ENCODE measurements at places on chromosomes 12 and 14.

DNA sequence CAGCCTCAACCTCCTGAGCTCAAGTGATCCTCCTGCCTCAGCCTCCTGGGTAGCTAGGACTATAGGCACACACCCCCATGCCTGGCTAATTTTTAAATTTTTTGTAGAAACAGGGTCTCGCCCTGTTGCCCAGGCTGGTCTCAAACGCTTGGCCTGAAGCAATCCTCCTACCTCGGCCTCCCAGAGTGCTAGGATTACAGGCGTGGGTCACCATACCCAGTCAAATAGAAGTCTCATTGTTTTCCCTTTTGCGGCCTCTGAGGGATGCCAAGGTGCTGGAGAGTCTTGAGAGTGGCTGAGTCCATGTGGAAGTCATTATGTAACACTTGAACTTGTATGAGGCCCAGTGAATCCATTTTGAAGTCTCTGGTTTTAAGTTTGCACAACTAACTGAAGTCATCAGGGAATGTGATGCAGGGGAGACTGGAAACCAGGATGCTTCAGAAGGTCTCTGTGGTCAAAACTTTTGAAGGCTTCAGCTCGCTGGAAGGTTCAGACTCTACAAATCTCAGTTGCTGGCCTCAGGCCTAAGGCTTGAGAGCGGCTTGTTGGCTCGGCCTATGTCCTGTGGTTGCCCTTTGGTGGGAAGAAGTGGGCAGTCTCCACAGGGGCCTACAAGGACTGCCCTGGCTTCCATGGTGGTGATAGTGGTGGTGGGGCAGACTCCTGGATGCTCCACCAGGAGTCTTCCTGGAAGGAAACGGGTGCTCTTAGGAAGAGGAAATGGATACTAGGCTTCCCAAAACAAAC is 29.2 kb downstream of the GALNT16 start:
- DNase-seq: no peak

DNA sequence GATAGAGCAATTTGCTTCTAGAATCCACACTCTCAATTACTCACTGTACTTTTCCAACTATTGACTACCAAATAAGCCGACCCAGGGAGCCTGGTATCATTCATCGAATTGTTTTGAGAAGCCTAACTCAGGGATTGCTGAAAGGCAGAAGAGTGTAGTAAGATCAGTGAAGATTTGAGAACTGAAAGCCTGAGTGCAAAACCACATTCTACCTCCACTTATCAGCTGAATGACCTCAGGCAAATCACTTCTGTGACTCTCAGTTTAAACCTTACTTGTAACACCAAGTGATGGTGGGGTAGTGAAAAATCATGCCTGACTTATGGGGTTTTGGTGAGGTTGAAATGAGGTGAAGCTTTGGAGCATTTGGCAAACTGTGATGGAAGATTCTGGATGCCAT is 126.1 kb upstream of the MAX start:
- no peak for DNase-seq

DNA sequence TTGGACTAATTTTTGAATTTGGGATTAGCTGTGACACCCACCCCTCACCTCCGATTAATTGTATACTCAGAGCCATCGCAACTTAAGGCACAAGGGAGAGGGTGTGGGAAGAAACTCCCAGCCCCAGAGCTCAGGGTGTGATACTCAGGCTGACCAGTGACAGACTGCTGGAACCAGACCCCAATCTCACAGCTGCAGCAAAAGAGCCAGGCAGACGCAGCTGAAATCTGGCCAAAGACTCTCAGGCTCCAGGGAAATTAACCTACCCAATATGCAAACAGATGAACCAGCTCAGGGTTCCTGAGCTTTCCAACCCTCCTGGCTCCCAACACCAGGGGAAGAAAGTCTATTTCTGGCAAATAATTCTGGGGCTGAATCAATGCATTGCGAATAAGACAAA is 30.5 kb downstream of the ANAPC7 start:
- DNase-seq: no peak

DNA sequence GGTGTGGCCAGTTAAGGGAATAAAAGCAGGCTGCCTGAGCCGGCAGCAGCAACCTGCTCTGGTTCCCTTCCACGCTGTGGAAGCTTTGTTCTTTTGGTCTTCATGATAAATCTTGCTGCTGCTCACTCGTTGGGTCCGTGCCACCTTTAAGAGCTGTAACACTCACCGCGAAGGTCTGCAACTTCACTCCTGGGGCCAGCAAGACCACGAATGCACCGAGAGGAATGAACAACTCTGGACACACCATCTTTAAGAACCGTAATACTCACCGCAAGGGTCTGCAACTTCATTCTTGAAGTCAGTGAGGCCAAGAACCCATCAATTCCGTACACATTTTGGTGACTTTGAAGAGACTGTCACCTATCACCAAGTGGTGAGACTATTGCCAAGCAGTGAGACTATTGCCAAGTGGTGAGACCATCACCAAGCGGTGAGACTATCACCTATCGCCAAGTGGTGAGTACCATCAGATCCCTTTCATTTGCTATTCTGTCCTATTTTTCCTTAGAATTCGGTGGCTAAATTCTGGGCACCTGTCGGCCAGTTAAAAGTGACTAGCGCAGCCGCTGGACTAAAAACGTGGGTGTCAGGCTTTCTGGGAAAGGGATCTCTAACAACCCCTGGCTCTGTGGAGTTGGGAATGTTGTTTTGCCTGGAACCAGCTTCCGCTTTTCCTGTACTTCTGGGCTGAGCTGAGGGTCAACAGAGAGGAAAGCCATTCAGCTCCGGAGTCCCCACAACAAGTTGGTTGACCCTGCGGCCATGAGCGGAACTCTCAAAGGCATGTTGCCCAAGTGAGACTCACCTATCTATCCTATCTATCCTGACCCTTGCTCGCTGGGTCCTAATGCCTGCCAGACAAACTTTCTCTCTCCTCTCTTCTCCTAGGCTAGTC is at the start of gene DHRS2:
DHRS2 (plus strand) TSS at position 48 of the 895 bp plus-strand sequence. CDS start 2,501 bp downstream, outside the sequence.
- no peak for DNase-seq

GRCh38 chr12:81819991-81820633 is 61.0 kb upstream of the PPFIA2 start:
- no peak for DNase-seq

DNA sequence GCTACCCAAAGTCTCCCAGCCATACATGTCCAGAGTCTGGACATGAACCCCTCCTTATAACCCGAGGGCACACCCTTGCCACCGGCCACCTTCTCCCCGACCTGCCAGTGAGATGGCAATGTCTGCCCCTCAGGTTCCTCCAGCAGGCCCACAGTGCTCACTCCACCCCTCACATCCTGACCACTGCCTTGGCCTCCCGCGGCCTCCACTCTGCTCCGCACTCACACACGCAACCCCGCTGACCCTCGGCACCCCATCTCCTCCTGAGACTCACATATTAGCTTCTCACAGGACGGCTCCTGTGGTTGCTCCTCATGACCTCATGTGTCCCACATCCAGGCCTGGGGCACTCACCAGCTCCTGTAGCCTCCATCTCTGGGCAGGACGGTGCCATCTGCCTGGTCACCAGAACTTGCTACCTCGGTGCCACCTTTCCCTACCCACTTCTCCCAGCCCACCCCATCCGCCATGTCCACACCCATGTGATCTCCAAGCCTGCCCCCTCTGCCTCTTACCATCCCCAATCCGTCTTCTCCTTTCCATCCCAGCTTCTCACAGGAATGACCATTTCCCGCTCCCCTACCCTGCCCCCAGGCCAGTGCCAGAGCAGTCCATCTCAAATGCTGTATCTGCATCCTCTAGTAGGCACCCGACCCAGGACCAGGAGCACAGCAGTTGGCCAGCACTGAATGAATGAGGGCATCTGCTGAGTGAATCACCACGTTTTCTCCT is 198.6 kb upstream of the DIO3 start:
- no peak for DNase-seq

DNA sequence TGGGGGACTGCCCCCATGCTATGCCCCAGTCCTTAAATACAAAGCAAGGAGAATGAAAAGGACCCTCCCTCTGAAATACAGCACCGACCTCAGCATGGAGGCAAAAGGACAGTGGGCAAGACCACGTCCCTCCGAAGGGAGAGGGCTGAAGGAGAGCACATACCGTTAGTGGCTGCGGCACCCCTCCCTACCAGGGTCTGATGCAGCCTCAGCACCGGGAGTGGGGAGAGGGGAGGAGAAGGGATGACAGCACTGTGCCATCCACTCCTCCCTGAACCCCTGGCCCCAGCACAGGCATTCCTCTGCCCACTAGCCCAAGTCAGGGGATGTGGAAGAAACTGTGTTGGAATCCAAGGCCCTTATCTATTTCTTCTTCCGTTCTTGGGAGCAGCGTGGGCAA is 3.6 kb upstream of the ACRBP start:
- DNase-seq: no peak

GRCh38 chr14:94833633-94834032 is 63.7 kb upstream of the GSC start:
- DNase-seq: no peak

DNA sequence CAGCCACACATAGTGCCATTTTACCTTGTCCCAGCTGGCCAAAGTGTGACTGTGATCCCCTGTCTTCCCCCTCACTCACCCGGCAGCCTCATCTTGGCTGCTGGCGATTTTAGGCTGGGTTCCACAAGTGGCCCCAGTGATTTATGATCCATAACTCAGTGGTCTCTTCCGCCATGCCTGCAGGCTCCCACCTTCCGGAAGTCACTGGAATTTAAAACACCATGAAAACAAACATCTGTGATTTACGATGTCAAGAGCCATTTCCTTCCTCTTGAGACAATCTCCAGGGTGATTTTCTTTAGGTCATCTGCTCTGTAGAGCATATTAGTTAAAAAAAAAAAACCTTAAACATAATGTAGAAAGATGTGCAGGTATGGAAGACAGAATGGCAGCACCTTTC is 282.3 kb downstream of the CACNA1C start:
- DNase-seq: no peak

- DNase-seq: no peak
Observed at GRCh38 chr14:88232771-88233170, 90.3 kb downstream of the KCNK10 start.

DNA sequence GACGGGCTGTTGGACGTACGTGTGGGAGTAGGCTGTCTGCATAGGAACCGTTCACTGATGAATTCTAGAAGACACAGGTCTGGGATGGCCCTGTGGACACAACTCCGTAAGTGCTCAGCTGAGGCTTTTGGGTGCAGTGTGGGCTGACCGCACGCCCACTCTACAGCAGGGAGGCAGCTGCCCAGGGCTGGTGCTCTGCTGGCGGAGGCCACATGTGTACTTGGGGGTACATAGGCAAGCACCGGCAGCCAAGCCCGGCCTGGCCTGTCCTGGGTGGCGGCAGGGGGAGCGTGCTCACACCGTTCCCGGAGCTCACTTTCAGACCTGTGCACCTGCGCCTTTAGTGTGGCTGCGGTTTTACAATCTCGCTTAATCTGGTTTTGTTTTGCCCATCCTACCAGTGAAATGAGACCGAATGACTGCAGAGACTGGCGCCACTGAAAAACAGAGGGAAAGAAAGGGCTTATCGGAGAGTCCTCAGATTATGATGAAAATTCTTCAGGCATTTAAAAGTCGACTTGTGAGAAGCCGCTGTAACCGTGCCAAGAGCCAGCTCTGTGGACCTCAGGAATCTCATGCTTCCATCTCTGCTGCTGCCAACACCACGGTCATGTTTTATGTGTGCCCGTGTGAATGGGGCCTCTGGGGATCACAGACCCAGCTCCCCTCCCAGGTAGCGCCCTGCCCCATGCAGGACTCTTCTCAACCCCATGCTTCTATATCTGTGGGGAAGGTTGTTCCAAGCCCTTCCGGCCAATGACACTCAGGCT is 45.8 kb downstream of the SSH1 start:
- DNase-seq: no peak

- DNase-seq: no peak
Observed at GRCh38 chr12:57861967-57862366, 15.4 kb upstream of the CTDSP2 start.

GRCh38 chr12:102954134-102954533 is 3.3 kb upstream of the ASCL1 start:
- no peak for DNase-seq

DNA sequence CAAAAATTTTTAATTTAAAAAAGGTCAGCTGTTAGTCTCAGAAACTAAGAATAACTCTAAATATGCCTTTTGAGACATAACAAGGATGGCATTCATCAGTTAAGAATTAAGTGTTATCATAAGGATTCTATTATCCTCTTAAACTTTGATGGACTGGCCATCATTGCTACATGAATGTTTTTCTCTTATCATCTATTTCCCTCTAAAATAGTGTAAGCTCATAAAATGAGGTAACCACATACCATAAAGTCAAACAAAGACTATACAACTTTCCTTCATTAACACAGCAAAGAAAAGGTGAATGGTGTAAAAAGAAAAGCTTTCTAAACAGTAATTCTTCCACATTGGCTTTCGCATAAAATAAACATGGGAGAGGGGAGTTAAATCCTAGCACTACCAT is 41.1 kb downstream of the TMTC1 start:
- DNase-seq: no peak

GRCh38 chr14:57364659-57365450 is 25.5 kb upstream of the NAA30 start:
- DNase-seq: no peak

DNA sequence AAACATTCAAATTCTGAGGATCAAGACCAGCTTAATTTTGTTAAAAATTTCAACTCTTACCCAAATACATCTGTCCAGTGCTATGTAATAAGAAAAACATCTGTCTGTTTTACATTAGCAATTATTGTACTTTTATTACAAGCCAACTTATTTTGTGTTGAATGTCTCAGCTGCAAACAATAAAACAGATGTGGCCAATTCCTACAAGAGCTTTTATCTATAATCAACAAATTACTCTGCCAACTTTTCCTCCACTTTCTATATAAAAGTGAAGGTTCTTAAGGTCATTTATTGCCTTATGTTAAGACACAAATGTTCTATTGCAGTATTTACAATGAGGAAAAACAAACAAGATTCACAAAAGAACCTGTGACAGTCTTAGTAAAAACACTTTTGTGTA is 72.7 kb downstream of the NOVA1 start:
- no peak for DNase-seq

DNA sequence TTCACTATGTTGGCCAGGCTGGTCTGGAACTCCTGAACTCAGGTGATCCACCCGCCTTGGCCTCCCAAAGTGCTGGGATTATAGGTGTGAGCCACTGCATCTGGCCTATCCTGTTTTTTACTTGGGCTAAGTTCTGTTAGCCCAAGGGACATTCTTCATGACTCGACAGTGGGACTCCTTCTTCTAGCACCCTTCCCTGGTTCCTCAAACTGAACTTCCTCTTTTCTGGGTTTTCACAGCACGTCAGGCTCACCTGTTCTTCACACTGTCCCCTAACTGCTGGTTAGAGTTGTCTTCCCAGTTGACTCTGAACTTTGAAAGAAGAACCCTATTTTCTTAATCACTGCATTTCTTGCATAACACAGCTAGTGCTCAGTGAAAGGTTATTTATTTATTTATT is 22.5 kb downstream of the CABP1 start:
- DNase-seq: no peak

GRCh38 chr14:93838238-93838637 is 50.0 kb upstream of the PRIMA1 start:
- no peak for DNase-seq

DNA sequence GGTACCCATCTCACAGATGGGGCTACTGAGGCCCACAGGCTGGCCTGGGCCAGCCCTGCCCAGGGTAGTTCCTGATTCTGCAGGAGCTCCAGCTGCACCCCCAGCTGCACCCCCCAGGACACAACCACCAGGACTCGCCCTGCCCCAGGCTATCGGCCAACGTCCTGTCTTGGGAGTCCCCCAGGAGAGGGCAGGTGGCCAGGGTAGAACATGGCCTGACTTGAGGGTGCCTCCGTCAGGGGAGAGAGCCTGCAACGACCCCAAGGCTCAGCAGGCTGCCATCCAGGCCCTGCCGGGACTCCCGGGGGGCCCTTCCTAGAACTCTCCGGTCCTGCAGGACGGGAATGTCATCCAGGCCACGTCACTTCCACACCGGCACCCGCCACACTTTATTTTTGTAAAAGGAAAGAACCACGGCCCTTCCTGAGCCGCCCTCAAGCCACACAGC is 15.8 kb downstream of the JAG2 start:
- no peak for DNase-seq

GRCh38 chr12:82366197-82366596 is 7.9 kb downstream of the METTL25 start:
- no peak for DNase-seq
